ENCODE measurements at places on chromosomes 12 and 14.

DNA sequence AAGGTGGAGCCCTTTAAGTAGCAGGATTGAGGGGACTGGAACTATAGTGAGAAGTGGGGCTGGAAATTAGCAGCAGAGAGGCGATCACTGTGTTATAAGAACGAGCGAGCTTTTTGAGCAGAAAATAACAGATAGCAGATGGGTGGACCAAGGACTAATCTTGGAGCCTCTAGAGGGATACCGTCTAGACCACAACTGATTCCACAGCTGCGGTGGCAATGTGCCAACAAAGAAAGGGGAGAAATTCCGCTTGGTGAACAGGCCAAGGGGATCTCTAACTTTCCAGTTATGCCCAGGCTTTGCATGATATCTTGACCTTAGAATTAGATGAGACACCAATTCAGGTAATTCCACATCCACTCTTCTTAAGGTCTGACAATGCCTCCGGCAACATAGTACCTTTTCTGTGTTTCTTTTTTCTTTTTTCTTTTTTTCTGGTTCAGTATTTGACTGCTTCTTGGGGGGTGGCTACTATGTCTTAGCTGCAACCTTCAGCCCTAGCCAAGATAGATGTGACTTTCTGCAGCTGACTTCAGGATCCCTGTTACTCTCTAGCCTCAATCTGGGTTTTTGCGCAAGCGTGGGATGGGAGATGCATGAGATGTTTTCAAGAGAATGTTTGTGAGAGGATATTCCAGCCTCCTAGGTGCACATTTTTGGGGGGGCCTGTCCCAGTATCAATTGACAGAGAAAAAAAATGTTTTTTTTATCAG lies 143.4 kb upstream of the CPSF6 start:
- DNase-seq: no peak

DNA sequence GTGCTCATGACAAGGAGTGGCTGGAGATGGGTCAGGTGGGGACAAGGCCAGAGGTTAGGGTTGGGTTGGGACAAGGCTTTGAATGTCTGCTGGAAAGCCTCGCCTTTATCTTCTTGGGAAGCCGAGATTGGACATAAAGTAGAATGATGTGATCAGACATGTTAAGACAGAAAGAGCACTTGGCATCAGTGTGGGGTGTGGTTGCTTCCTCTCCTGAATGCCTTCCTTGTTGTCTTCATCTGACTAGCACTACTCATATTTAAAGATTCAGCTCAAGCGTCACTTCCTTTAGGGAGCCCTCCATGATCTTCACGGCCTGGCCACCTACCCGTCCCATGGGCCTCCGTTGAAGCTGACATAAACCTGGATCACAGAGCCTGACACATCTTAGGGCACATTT lies 14.8 kb upstream of the C12orf75 start:
- no peak for DNase-seq

GRCh38 chr14:28461389-28461788 lies 305.2 kb upstream of the FOXG1 start:
- DNase-seq: no peak

- DNase-seq: no peak
These were observed 15.9 kb upstream of the FAR2 start for GRCh38 chr12:29133181-29133580.

DNA sequence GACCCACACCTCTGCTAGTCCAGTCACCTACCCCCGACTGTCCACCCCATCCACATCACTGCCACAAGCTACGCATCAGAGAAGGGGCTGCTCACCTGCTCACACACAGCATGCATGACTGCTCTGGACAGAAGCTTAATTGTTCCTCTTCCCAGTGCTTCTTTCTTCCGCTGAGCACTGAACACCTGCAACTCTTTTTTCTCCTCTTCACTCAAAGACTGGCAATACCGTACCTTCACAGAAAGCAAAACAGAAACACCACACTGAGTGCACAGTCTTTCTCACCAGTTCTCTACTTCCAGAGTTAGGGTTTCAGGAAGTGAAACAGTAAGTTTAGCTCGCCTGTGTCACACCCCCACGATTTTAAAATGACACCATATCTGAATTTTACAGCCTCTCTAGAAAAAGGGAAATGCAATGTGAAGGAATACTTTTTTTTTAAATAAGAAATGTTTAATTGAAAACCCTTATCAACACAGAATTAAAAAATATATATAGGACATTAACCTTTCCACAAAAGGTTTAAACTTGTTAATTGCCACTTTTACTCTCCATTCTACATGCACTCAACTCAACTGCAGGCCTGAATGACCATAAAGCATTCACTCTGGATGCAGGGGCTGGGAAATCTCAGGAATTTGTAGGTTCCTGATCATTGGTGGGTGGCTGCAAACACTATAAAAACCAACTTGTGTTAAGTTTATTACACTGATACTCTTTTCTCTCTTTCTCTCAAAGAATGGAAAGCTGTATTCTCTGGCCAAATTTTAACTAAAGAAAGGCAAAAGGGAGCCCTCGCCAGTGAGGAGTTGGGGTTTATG lies 120.0 kb downstream of the PRICKLE1 start:
- no peak for DNase-seq

GRCh38 chr12:121748218-121748570 lies 35.6 kb downstream of the TMEM120B start:
- DNase-seq: no peak

GRCh38 chr14:102319351-102320032 lies at the start of gene ZNF839:
ZNF839 (plus strand) TSS chr14:102319746; CDS start chr14:102319766, 20 bp downstream.
- DNase-seq: no peak

DNA sequence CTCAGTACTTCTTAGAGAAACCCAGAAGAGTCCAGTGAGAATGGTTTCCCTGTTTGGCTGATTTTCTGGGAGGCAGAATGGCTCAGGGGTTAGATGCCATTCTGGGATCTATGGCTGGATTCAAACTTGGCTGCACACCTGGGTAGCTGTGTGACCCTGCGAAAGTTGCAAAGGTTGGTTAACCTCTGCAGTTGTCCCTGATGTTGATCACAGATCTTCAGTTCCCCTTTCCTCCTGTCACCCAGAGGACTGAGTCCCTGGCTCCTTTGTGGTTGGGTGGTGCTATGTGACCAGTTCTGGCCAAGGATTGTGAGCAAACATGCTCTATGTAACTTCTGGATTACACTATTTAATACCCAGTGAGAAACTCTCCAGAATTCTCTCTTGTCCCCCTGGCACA lies 418.0 kb downstream of the RGS6 start:
- DNase-seq: no peak

DNA sequence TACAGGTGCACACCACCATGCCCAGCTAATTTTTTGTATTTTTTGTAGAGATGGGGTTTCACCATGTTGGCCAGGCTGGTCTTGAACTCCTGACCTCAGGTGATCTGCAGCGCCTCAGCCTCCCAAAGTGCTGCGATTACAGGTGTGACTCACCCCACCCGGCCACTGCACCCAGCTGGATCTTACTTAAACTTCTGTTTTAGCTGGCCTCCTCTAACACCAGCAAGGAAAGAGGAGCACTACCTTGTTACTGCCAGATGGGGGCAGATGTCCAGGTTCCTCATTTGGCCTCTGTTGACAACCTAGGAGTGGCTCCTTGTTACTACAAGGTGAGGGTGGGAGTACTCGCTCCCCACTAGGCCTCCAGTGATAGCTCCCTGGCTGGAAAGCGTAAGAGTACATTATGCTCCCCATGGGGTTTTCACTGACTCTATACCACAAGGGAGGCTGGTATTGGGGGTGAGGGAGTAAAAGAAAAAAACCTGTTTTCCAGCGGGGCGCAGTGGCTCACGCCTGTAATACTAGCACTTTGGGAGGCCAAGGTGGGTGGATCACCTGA lies 13.2 kb upstream of the ARF6 start:
- peak; percentile 77 for DNase-seq

DNA sequence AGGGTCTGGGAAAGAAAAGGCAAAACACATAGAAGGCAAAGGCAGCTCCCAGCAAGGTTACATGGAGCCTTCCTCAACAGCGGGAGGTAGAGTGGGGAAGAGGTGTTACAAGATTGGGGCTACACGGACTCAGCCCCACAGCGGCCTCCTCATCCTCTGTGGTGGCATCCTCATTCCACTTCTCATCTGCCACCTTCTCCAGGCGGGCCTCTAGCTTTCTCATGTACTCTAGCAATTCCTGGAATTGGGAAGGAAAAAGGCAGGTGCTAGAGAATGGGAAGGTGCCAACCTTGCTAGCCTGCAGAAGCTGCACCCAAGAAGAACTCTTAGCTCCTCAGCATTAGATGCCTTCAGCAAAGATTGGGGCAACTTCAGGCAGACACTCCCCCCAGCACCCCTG lies 13.2 kb downstream of the CALCOCO1 start:
- no peak for DNase-seq

All from iPS DF 19.7 (cell line).